ENCODE measurements at places on chromosomes 6 and 20.

GRCh38 chr6:99002831-99003230 is 55.1 kb upstream of the FBXL4 start:
- DNase-seq: no peak
- no peaks in the 10 kb centered on the region for H3K27me3 ChIP-seq
- H3K4me3 ChIP-seq: no peak overlapping the region
- H3K36me3 ChIP-seq: no peaks in the 10 kb centered on the region
- H3K27ac ChIP-seq: no peak overlapping the region
- H3K4me1 ChIP-seq: no peaks in the 10 kb centered on the region

DNA sequence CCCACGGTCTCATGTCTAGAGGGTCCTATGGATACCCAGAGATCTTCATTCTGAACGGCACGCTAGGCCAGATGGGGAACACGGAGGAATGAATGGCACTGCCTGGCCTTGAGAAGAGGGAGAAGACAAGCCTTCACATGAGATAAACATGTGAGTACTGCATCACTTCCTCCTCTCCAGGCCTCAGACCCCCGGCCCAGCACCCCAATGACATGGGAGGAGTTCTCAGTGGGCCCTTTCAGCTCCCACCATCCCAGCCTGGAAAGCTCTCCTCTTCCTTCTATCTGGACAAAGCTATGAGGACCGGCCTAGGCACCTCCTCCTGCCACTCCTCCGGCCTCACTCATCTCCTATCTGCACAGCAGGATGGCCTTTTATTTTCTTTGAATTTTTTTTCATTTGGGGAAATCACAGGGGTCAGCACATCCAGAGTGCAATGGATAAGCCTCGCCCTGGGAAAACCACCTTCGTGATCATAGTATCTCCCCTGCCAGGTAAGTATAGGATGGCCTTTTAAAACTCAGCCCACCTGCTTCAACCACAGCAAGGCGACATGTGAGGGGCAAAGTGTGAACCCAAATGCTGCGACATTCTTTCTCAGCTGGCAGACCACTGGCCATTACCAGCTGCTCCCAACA is 39.2 kb upstream of the CDKN1A start:
- peaks cover 25% of the 10 kb centered on the region for H3K4me1 ChIP-seq
- no peak overlapping the region for H3K4me3 ChIP-seq
- H3K27ac ChIP-seq: no peak overlapping the region

DNA sequence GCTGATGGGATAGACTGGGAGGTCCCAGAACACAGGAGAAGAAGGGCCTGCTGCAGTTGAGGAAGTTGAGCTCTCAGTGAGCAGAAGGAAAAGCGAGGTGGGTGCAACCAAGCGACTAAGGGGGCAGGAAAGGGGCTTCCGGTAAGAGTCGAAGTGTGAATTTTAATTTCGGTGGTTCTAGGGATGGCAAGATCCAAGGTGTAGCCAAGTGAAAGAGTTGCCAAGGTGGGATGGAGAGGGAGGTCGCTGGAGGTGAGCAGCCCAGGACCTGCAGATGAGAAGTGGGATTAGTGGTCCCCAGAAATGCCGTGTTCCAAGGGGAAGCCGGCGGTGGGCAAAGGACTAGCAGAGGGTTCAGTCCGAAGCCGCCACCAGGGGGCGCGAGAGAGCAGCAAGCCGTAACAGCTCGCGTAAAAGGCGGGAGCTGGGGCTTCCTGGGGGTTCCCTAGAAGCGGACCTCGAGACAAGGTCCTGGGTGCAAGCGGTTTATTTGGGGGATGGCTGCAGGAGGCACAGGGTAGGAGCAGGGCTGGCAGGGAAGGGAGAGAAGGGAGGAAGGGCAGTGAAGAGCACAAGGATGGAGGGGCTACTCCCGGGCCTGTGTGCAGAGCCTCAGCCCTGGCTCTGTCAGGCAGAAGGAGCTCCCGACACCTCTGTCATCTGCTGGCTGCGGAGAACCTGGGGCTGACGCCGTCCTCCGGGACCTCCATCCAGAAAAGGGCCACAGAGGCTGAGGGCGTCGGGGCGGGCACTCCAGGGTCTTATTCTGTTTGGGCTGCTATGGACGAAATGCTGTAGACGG is 103.6 kb downstream of the PAX1 start:
- H3K36me3 ChIP-seq: no peaks in the 10 kb centered on the region
- H3K4me3 ChIP-seq: no peak overlapping the region
- no peaks in the 10 kb centered on the region for H3K4me1 ChIP-seq
- no peak for DNase-seq
- H3K27ac ChIP-seq: no peak overlapping the region

- no peak for DNase-seq
- H3K36me3 ChIP-seq: no peaks in the 10 kb centered on the region
- no peak overlapping the region for H3K27ac ChIP-seq
- no peaks in the 10 kb centered on the region for H3K4me1 ChIP-seq
These were observed 6.9 kb downstream of the SNAP25 start for GRCh38 chr20:10225439-10226060.

- no peak overlapping the region for H3K4me3 ChIP-seq
- no peaks in the 10 kb centered on the region for H3K36me3 ChIP-seq
- no peak overlapping the region for H3K27ac ChIP-seq
- no peaks in the 10 kb centered on the region for H3K27me3 ChIP-seq
- no peak for DNase-seq
These were observed 201.0 kb upstream of the CEP162 start for GRCh38 chr6:84428300-84428907.

- no peaks in the 10 kb centered on the region for H3K36me3 ChIP-seq
- H3K27ac ChIP-seq: no peak overlapping the region
- no peak for DNase-seq
- H3K4me1 ChIP-seq: no peaks in the 10 kb centered on the region
These were observed 369.3 kb downstream of the ZFAND3 start for GRCh38 chr6:38188677-38189335.

DNA sequence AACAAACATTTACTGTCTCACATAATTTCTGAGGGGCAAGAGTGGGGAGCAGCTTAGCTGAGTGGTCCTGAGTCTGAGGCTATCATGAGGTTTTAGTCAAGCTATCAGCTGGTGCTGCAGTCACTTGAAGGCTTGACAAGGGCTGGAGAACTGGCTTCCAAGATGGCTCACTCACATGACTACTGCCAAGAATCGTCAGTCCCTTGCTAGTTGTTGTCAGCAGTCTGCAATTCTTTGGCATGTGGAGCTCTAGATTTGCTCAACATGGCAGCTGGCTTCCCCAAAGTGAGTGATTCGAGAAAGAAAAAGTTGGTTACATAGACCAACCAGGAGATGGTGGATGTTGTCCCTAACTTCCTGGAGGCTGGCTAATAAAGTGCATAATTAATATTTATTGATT is 2.8 kb upstream of the LRRC1 start:
- no peak for DNase-seq
- peaks cover 6% of the 10 kb centered on the region for H3K4me1 ChIP-seq
- no peak overlapping the region for H3K27ac ChIP-seq
